ENCODE measurements at places on chromosomes 2 and 18. TPM values are rescaled to one million over a fixed set of nuclear protein-coding genes. Genes with fewer than 3 reads are reported as not detected.

HRH4 gene
- total RNA-seq, result not detected

GPAT2 gene
- total RNA-seq, result 2.3 TPM

MARCO gene
- total RNA-seq, result not detected

DSG4 gene
- total RNA-seq, result not detected

TUBA3E gene
- not detected for total RNA-seq

B3GNT7 gene
- not detected for total RNA-seq

AMER3 gene
- total RNA-seq, result not detected

TDRD15 gene
- not detected for total RNA-seq

CFAP221 gene
- not detected for total RNA-seq

COL3A1 gene
- total RNA-seq, result 10,756 TPM

FOXD4L1 gene
- total RNA-seq, result 0.15 TPM

DYSF gene
- total RNA-seq, result 7.6 TPM

CNGA3 gene
- total RNA-seq, result not detected

ALK gene
- total RNA-seq, result not detected
